Naive thymus-derived CD8-positive, alpha-beta T cell (primary cell): ENCODE measurements at places on chromosomes 5 and 9. TPM values are rescaled to one million over a fixed set of nuclear protein-coding genes. Genes with fewer than 3 reads are reported as not detected.

- H3K36me3 ChIP-seq, result peaks cover 37% of the 10 kb centered on the region
- H3K4me1 ChIP-seq, result peaks cover 6% of the 10 kb centered on the region
- no peak overlapping the region for H3K4me3 ChIP-seq
- DNase-seq, result no peak
- no peak overlapping the region for H3K27ac ChIP-seq
- no peaks in the 10 kb centered on the region for H3K27me3 ChIP-seq
Observed at GRCh38 chr5:1819458-1819857, 18.3 kb downstream of the NDUFS6 start.

GRCh38 chr5:119449882-119450281, 2.4 kb upstream of the HSD17B4 start:
- H3K4me1 ChIP-seq, result peaks cover 17% of the 10 kb centered on the region
- no peak for DNase-seq
- no peak overlapping the region for H3K27ac ChIP-seq

DNA sequence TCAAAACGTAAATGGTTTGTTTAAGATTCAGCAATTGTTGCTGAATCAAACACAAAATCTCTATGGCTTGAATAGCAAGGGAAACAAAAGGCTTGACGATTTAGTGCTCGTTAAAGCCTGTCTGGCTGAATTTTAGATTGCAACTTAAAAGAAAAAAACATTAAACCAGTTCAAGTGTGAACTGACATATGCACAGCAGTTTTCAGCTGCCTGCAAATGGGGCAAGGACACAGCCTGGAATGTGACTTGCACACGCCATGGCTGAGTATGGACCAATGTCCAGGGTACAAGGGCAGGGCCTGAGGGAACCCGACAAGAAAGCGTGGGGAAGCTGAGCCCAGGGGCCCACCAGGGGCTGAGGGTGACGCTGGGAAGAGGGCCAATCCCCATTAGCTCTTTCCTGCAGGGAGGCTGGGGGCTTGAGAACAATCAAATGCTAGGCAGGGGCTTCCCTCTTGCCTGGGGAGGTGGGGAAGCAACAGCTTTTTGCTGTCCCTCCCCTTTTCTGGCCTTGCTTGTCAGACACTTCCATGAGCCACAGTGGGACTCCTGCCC, 89.6 kb upstream of the LRRTM2 start:
- no peaks in the 10 kb centered on the region for H3K36me3 ChIP-seq
- DNase-seq, result no peak
- no peak overlapping the region for H3K4me3 ChIP-seq
- H3K27ac ChIP-seq, result no peak overlapping the region
- H3K27me3 ChIP-seq, result no peaks in the 10 kb centered on the region

The HTR1A gene
- not detected for total RNA-seq

The ZDHHC11B gene
- 1.1 TPM for total RNA-seq

The OGN gene
- total RNA-seq, result not detected
